ENCODE measurements at places on chromosomes 3 and 15. TPM values are rescaled to one million over a fixed set of nuclear protein-coding genes. Genes with fewer than 3 reads are reported as not detected.

The RHOV gene
- not detected for total RNA-seq

The NANOGP8 gene
- total RNA-seq = not detected

The SPRED1 gene
- total RNA-seq = 9.3 TPM

The TPRG1 gene
- 0.95 TPM for total RNA-seq

Data from heart left ventricle (tissue), 16 donors.